ENCODE measurements at places on chromosomes 2 and 18. TPM values are rescaled to one million over a fixed set of nuclear protein-coding genes. Genes with fewer than 3 reads are reported as not detected.

VWC2L gene
- not detected for polyA plus RNA-seq

- DNase-seq = no peak
These were observed 849 bp upstream of the ITGB6 start for GRCh38 chr2:160200921-160201320.

IL1RL2 gene
- polyA plus RNA-seq = 0.34 TPM

DNA sequence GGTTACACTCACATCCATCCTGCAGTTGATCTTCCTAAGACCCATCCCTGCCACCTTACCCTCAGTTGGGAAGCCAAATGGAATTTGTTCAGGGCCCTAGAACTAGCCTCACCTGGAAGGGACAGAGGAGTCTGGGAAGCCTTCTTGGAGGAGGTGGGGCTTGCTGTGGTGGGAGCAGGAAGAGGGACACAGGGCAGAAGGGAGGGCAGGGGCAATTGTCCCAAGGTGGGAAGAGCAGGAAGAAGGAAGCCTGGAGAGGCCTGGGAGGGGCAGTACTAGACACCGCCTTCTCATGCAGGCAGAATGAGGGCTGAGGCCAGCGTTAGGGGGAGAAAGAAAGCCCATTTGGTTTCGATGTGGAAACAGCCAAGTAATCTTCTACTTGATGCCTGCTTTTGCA lies 34.1 kb upstream of the ASPRV1 start:
- DNase-seq = no peak

C1GALT1C1L gene
- 1.3 TPM for polyA plus RNA-seq

SRD5A2 gene
- polyA plus RNA-seq = not detected

DNA sequence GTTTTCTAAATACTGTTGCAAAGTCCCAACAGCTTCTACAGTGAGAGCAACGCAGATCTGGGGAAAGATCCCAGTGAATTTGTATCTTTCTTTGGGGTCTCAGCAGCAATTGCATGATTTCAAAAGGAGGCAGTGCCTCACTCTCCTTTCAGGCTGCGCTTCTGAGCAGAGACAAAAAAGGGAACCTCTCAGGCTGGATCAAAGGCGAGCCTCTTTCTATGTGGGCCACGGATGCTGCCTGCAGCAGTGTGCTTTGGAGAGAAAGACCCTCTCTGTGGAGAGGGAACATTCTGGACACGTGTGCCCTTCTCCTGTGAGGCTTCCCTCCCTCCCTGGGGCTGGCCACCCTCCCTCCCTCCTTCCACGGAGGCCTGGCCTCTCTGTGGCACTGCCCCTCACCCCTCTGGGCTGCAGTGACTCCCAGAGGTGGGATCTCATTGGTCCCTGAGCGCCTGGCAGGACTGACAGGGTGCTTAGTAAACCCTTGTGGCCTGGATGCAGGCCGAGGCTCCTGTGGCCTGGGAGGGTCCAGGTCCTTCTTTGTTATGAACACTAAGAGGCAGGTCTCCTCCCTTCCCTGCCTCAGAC lies 21.6 kb upstream of the PDIA6 start:
- no peak for DNase-seq

- no peak for DNase-seq
These were observed 8.1 kb downstream of the CHN1 start for GRCh38 chr2:174997110-174997509.
